H1 (cell line): ENCODE measurements at places on chromosomes 1 and 21. TPM values are rescaled to one million over a fixed set of nuclear protein-coding genes. Genes with fewer than 3 reads are reported as not detected.

DNA sequence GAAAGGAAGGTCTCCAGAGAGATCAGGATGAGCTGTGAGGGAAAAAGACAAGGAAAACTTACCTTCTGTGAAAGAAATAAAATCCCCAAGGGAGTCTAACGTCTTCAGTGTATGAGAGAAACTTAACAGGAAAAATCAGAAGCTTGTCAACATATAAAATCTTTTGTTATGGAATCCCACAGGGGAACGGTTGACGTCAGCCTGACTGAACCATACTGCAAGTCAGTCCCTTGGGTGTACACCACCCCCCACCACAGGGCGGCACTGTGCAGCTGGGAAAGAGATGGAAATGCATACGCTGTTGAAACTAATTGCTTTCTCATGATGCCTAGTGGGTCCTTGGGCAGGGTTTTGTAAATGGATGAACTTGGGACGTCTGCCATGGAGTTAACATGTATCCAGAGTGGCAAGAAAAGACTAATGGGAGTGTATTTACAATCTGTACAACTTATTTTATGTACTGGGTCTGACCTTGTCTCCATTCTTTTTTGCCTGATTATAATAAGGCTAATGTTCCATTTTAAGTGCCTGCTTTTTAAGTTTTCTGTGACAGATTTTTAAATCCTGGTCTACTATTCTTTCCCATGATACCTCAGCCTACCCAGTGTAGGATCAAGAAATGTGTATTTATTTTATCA lies 22.7 kb downstream of the UTP25 start:
- no peak overlapping the region for H3K27ac ChIP-seq
- H3K27me3 ChIP-seq, result no peaks in the 10 kb centered on the region
- no peak overlapping the region for H3K4me3 ChIP-seq
- H3K36me3 ChIP-seq, result peaks cover 27% of the 10 kb centered on the region
- no peaks in the 10 kb centered on the region for H3K4me1 ChIP-seq

- peaks cover 1% of the 10 kb centered on the region for H3K27me3 ChIP-seq
- no peaks in the 10 kb centered on the region for H3K36me3 ChIP-seq
- no peak overlapping the region for H3K27ac ChIP-seq
- H3K4me1 ChIP-seq, result no peaks in the 10 kb centered on the region
- no peak overlapping the region for H3K4me3 ChIP-seq
Measured at GRCh38 chr1:172286629-172287076, 133.8 kb upstream of the C1orf105 start.

DNA sequence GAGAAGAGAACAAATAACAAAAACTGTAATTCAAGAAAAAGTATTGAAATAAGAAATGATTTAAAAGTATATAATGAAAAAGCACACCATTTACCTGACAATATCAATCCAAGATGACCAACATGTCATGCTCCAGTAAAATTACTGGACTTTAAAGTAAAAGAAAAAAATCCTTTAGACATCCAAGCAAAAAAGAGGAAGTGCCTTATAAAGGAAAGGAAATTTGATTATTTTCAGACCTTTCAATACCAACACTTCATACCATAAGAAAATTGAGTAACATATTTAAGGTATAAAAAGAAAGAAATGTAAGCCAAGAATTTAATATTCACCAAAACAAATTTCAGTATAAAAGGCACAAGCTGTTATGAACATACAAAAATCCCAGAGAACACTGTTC lies 46.2 kb upstream of the SSX2IP start:
- H3K4me1 ChIP-seq, result peaks cover 11% of the 10 kb centered on the region; the same call in 1 of the 2 replicates
- H3K4me3 ChIP-seq, result no peak overlapping the region
- no peaks in the 10 kb centered on the region for H3K27me3 ChIP-seq

DNA sequence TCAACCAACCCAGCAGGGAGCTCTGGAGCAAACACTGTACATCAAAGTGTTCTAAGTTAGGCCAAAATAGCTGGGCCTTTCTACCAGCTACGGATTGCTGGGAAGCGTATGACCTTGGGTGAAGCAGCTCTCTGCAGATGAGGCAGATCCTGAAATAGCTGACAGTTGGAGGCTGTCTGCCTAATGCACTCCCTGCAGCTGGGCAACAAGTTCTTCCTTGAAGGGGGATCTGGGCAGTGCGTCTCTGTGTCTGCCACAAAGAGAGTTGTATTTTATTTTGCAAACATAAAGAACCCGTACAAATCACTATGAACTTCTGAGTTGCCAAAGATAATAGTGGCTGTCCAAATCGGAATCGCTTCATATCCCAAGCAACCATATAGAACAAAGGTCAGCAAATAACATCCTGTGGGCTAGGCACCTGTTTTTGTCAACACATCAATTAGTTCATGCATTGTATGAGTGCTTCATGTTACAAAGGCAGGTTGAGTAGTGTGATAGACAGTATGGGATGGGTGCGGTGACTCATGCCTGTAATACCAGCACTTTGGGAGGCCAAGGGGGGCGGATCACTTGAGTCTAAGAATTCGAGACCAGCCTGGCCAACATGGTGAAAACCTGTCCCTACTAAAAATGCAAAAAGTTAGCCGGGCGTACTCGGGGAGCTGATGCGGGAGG lies 29.1 kb upstream of the KLF17 start:
- H3K36me3 ChIP-seq, result no peaks in the 10 kb centered on the region
- no peak overlapping the region for H3K4me3 ChIP-seq
- H3K27ac ChIP-seq, result no peak overlapping the region
- H3K27me3 ChIP-seq, result no peaks in the 10 kb centered on the region
- peaks cover 8% of the 10 kb centered on the region for H3K4me1 ChIP-seq
- no peak for DNase-seq

DNA sequence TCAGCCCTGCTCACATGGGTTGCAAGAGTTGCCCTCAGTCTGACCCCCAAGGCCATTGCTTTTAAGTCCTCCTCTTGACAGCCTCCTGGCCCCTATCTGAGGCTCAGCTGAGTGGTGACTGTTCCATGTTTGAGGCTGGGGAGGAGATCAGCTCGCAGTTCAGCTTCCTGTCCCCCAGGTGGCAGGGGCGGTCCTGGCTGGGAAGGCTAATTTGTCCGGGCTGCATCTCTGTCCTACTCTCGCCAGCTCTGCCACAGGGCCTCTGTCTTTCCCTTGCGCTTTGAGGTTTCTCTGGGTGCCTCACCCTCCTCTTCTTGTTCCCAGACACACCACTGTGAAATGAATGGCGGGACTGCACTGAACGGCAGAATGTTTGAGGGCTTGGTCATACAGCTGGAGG lies 157.3 kb downstream of the KCNJ6 start:
- H3K4me1 ChIP-seq, result peaks cover 5% of the 10 kb centered on the region
- no peak overlapping the region for H3K4me3 ChIP-seq
- H3K36me3 ChIP-seq, result no peaks in the 10 kb centered on the region
- no peaks in the 10 kb centered on the region for H3K27me3 ChIP-seq
- H3K27ac ChIP-seq, result no peak overlapping the region

- H3K27ac ChIP-seq, result no peak overlapping the region
- no peaks in the 10 kb centered on the region for H3K4me1 ChIP-seq
- no peaks in the 10 kb centered on the region for H3K36me3 ChIP-seq
- DNase-seq, result no peak
Measured at GRCh38 chr1:61198554-61198953, 116.2 kb downstream of the NFIA start.

GRCh38 chr21:25584833-25585676 lies 22.2 kb downstream of the MRPL39 start:
- no peak for DNase-seq
- no peak overlapping the region for H3K27ac ChIP-seq
- H3K4me1 ChIP-seq, result no peaks in the 10 kb centered on the region
- H3K36me3 ChIP-seq, result peaks cover 16% of the 10 kb centered on the region; the same call in 1 of the 2 replicates
- H3K4me3 ChIP-seq, result no peak overlapping the region

DNA sequence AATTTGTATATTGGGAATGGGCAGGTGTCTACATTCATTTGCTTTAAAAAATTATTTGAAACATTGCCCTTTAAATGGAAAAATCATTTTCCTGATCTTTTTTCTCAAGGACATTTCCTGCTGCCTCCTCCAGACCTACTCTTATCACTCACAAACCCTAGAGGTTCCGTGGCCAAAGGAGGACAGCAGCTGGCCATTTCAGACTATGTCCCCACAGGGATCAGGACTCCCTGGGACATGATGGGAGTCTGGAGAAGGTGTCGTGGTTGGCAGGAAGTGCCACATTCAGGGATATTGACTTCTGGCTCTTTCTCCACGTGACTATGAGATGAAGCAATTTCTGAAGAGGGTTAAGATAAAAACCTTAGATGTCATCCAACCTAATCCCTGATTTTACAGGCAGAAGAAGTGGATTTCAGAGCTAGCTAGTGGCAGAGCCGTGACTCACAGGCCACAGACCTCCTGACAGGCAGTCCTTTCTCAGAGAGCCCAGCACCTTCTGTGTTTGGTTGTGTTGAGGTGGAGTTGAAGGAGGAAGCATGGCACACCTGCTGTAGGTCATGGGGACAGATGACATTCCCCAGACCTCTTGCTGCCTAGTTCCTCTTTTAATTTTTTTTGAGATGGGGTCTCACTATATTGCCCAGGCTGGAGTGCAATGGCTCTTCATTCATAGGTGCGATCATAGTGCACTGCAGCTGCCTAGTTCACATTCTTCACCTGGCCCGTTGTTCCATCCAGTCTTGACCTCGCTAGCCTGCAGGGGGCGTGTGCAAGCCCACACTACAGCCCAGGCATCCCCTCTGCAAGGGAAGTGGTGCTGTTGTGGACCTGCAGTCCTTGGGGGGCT lies 25.5 kb upstream of the IL10 start:
- peak; percentile 69 for DNase-seq
- no peaks in the 10 kb centered on the region for H3K4me1 ChIP-seq
- H3K4me3 ChIP-seq, result no peak overlapping the region
- no peaks in the 10 kb centered on the region for H3K27me3 ChIP-seq
- H3K27ac ChIP-seq, result no peak overlapping the region

DNA sequence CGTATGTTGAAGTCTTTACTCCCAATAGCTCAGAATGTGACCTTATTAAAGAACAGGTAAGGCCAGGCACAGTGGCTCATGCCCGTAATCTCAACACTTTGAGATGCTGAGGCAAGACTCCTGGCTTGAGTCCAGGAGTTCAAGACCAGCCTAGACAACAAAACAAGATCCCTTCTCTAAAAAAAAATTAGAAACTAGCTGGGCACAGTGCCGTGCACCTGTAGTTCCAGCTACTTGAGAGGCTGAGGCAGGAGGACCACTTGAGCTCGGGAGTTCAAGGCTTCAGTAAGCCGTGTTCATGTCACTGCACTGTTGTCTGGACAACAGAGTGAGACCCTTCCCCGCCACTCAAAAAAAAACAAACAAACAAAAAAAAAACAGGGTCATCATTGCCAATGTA lies 171.3 kb downstream of the RERE start:
- no peak overlapping the region for H3K4me3 ChIP-seq
- H3K27ac ChIP-seq, result no peak overlapping the region
- H3K4me1 ChIP-seq, result no peaks in the 10 kb centered on the region
- H3K27me3 ChIP-seq, result no peaks in the 10 kb centered on the region

- no peak overlapping the region for H3K27ac ChIP-seq
- H3K27me3 ChIP-seq, result no peaks in the 10 kb centered on the region; the same call in 1 of the 2 replicates
- H3K4me3 ChIP-seq, result no peak overlapping the region
- no peak for DNase-seq
Measured at GRCh38 chr1:25879675-25880074, 4.2 kb upstream of the PAQR7 start.

- peaks cover 10% of the 10 kb centered on the region for H3K4me1 ChIP-seq
- no peak overlapping the region for H3K27ac ChIP-seq
- no peaks in the 10 kb centered on the region for H3K36me3 ChIP-seq
- H3K27me3 ChIP-seq, result no peaks in the 10 kb centered on the region
Measured at GRCh38 chr1:228939001-228939691, 203.9 kb downstream of the RHOU start.

- no peaks in the 10 kb centered on the region; the same call in 1 of the 2 replicates for H3K27me3 ChIP-seq
- H3K36me3 ChIP-seq, result no peaks in the 10 kb centered on the region
- no peak overlapping the region for H3K4me3 ChIP-seq
- H3K27ac ChIP-seq, result no peak overlapping the region
- no peak for DNase-seq
Measured at GRCh38 chr1:39505289-39505688, 13.9 kb downstream of the BMP8A start.

DNA sequence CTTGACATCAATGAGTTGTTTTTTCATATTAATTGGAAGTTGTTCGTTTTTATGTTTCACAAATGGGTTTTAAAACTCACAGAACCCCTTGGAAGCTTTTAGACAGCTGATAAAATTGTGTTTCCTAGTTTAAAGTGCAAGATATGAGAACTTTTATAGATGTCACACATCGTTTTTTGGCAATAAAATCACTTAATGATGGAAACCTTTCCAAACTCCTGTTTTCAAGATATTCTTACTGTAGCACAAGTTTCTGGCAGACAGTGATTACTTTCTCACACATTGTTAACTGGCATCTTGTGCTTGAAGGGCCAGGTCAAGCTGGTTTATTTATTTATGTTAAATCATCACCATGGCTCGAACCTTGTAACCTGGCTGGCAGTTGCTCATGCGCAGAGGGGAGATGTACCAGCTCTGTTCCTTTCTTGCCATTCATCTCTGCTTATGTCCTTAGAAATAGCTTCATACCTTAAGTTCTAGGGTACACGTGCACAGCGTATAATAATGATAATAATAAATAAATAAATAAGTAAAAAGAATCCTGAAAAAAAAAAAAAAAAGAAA lies 10.2 kb upstream of the RCAN1 start:
- no peaks in the 10 kb centered on the region for H3K36me3 ChIP-seq
- H3K27me3 ChIP-seq, result no peaks in the 10 kb centered on the region
- no peaks in the 10 kb centered on the region for H3K4me1 ChIP-seq
- DNase-seq, result no peak

- DNase-seq, result no peak
- no peaks in the 10 kb centered on the region for H3K36me3 ChIP-seq
- no peaks in the 10 kb centered on the region for H3K27me3 ChIP-seq
- H3K4me3 ChIP-seq, result no peak overlapping the region
- H3K4me1 ChIP-seq, result no peaks in the 10 kb centered on the region
Measured at GRCh38 chr1:106910798-106911197, 145.7 kb upstream of the PRMT6 start.

DNA sequence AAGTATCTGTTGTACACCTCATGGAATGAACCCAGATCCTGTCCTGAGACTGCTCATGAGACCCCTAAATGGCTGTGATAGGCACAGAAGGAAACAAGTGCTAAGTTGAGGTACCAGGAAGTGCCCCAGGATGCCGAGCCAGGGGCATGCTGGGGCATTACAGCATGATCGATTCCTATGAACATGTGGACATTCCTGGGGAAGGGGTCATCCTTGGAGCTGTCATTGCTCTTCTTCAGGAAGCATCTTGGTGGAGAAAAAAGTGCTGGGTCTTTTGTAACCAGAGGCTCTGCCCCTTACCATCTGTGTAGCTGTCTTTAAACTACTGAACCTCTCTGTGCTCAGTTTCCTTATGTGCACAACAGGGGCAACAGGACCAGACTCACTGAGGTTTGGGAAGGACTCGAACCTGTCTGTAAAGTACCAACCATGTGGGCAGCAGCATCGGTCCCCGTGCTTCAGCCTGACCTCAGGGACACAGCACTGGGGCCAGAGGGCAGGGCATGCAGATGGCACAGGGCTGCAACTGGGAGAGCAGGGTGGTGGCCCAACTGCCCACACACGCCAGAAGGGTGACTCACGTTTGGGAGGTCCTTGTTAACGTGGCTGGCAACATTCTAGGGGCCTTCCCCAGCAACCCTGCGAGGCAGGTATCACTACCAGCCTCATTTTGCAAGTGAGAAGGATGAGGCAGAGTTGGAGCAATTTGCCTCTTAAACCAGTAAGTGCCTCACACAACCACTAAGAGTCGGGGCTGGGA lies 142.3 kb upstream of the EDN2 start:
- H3K4me1 ChIP-seq, result no peaks in the 10 kb centered on the region; the same call in 1 of the 2 replicates
- H3K27me3 ChIP-seq, result no peaks in the 10 kb centered on the region
- H3K4me3 ChIP-seq, result no peak overlapping the region

Gene PCSK9
- 32.3 and 33.8 TPM in 2 replicates for total RNA-seq

Gene LCA5L
- total RNA-seq, result 0.57 and 0.84 TPM in 2 replicates

Gene MSH4
- total RNA-seq, result 0.22 and 0.25 TPM in 2 replicates

Gene FCMR
- not detected in 2 replicates for total RNA-seq

Gene TIE1
- 2.2 and 2.7 TPM in 2 replicates for total RNA-seq

Gene AMY1A
- total RNA-seq, result not detected in 2 replicates

Gene LRRC8B
- 26.2 and 29.2 TPM in 2 replicates for total RNA-seq
